Fibroblast of upper back skin (primary cell): ENCODE measurements at places on chromosomes 3 and 15.

DNA sequence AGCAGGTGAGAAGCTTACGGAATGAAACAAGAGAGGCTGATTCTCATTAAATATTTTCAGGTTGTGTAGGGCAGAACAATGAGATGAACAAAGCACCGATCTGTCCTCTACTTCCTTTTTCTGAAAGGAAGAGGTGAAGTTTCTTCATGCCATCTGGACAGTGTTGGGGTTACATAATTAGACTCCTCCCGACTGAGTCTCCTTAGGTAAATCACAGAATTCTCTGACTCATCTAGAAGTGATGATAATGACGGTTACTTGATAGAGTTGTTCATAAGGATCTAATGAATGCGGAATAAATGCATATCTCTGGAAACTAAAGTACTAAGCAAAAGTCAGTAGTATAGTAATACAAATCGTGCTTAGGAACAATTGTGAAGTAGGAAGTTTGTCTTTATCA is 21.2 kb downstream of the CRTC3 start:
- DNase-seq, result peak; percentile 43

DNA sequence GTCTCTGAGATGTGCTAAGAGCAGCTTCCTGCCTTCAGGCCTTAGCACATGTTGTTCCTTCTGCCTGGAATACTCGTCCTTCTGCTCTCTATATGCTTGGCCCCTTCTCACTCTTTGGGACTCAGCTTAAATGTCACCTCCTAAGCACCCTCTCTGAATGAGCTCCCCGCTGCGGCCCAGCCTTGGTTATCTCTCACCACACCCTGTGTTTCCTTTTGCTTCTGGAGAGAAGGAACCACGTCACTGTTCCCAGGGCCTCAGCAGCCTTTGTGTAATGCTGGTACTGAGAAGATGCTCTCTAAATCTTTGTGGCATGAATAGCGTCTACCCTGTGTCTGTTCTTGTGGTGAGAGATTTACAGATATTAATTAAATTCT is 2.2 kb downstream of the FAH start:
- no peak for DNase-seq

- no peak for DNase-seq
These were observed 17.7 kb upstream of the LAMP3 start for GRCh38 chr3:183180110-183180783.

DNA sequence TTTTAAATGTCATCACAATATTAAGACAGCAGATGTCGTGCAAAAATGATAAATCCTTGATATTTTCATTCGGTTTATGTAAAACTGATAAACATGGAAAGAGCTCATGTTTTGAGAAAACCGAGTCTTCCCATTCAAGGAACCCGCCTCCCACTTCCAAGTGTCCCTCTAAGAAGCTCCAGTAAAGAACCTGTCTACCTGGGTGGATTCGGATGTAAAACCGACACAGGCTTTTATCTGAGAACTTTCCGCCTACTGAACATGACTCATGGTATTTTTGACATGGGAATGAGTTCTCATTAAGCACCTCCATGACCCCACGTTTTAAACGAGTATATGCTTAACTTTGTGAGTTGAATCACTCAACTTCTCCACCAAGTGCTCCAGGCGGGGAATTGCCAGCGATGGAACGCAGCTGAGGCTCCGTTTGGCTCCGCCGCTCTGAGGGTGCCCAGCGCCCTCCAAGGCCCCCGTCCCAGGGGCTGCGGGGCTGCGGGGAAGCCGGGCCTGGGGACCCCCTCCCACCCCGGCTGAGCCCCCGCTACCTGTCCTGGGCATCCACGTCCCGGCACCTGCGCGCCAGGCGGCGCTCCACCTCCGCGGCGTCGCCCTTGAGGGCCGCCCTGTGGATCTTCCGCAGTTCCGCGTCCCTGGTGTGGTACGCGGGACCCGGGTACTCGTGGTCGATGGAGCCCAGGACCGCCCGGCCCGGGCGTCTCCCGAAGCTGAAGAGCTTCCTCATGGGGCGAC is 119.9 kb downstream of the LMLN start:
- no peak for DNase-seq

DNA sequence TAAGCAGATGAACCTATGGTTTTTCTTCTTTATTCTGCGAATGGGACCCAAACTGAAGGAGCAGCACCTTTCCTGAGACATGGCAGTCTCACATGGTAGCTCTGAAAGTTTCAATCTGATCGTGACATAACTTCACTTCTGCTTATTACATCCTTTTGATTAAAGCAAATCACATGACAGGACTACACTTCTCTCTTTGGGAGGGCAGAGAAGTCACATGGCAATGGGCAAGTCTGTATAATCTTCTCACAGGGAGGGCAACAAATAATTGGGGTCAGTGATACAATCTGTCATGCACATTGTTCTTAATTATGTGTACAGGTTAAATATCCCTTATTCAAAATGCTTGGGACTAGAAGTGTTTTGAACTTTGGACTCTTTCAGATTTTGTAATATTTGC is 21.6 kb downstream of the NCBP2 start:
- DNase-seq, result no peak

- no peak for DNase-seq
These were observed 490.2 kb downstream of the CNTN6 start for GRCh38 chr3:1583044-1583443.

GRCh38 chr3:107068980-107069379 is 308.3 kb upstream of the CCDC54 start:
- DNase-seq, result peak; percentile 97

DNA sequence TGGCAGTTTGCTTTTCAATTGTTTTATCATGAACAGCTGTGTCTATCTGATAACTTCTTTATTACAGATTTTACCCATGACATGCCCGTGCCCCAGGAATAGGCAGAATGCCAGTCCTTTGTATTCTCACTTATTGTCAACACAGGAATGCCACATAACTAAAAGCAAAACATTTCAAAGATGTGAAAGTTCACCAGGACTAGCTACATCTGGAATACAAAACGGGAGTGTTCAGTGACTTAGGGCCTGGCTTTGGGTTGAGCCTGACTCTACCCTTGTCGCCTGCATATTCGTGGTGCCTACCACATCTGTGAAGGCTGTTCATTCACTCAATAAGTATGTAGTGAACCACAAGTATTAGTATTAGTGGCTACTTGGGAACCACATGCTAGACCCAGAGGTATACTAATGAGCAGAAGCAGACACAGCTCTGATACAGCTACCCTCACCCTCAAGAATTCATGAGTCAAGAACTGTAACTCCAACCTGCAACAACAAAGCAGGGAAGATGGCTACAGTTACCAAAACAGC is 2.9 kb downstream of the TNFSF10 start:
- DNase-seq, result peak; percentile 91

GRCh38 chr15:101046826-101047225 is 127.7 kb downstream of the LRRK1 start:
- no peak for DNase-seq

DNA sequence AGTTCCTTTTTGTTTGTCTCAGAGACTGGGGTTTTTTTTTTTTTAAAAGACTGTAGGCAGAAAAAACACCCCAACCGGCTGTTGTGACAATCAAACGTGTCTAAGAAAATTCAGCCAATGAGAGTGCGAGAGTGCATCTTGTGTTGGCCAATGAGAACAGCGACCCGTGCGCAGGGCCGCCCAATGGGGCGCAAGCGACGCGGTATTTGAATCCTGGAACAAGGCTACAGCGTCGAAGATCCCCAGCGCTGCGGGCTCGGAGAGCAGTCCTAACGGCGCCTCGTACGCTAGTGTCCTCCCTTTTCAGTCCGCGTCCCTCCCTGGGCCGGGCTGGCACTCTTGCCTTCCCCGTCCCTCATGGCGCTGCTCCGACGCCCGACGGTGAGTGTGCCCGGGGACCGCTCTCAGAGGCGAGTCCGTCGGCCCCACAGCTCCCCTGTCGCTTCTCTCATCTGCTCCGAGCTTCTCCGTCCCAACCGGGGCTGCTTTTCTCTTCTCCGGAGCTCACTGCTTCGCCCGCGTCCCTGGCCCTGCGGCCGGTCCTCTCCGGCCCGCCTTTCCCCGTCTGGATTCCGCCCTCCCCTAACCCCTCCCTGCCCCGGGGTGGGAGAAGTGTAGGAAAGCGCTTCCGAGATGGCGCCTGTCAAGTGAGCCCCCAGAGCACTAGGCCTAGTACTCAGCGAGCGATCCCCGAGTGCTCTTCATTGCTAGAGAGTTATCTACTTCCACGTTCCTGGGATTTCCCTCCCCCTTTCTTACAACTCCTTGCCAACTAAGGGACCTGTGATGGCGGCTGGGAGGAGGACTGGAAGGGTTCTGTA is at the start of gene CCNB2:
TSS of gene CCNB2 (plus strand) at position 235 of the 821 bp plus-strand sequence. CDS start at position 358, 123 bp downstream.
- peak; percentile 91 for DNase-seq

- DNase-seq, result no peak
These were observed 2.0 kb downstream of the CCR5 start for GRCh38 chr3:46372492-46373359.

- no peak for DNase-seq
These were observed 113.2 kb upstream of the TJP1 start for GRCh38 chr15:29935296-29936004.

DNA sequence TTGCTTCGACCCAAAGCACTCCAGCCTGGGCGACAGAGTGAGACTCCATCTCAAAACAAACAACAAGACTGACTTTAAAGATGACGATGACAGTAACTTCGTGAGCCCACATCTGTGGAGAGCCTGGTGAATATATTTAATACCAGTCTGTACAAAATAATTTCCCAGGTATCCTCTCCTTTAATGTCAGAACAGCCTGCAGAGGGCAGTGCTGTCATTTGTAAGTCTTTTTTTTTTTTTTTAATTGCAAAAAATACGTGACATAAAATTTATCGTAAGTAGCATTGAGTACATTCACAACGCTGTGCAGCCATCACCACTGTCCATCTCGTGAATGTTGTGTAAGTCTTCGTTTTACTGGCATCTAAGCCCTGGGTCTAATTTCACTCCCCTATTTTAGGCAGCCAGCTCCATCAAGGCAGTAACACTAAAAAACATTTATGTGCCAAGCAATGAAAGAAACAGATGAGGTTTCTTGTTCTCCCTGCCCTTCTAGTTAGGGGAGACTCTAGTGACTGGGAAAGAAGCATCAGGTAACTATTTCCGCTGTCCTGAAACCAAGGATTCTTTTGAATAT is 1.4 kb downstream of the HTD2 start:
- peak; percentile 59 for DNase-seq

GRCh38 chr3:191557322-191557721 is 96.4 kb downstream of the PYDC2 start:
- peak; percentile 12 for DNase-seq

GRCh38 chr3:173902871-173903270 is 505.3 kb downstream of the NLGN1 start:
- peak; percentile 27 for DNase-seq

DNA sequence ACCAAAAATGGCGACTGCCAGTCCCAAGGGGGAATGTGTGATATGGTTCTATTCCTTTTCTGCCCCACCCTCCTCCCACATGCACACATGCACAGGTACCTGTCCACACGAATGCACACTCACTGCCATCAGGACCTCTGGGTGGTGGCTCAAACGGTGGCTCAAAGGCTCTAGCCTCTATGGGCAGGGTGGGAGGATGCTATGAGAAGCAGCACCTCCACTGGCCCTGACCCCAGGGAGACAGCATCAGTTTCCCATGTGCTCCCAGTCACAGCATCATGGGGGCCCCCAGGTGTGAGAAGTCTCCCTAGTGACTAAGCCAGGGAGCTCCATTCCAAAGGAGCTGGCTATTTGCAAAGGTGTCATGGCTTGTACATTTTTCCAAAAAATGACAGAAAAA is 15.9 kb downstream of the SEMA3G start:
- DNase-seq, result no peak

DNA sequence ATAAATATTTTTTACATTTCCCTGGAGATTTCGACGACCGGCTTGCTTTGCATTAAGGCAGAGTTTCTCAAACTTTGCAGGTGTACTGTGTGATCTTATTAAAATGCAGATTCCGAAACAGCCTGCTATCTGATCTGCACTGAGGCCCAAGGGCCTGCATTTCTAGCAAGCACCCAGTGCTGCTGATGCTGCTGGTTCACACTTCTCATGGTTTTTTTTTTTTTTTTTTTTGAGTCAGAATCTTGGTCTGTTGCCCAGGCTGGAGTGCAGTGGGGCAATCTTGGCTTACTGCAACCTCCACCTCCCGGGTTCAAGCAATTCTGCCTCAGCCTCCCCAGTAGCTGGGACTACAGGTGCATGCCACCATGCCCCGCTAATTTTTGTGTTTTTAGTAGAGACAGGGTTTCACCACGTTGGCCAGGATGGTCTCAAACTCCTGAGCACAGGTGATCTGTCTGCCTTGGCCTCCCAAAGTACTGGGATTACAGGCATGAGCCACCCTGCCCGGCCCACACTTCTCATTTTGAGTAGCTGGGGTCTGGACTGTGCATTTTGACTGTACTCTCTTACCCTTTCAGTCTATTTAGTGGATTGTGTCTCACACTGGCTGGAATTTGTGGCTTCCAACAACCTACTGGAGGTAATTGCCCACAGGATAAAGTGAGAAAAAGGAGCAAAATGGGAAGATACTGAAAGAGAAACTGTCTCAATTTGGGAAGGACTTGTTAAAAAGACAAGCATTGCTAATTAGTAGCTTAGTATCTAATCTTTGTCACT is 94.1 kb downstream of the ITPR1 start:
- DNase-seq, result no peak

- no peak for DNase-seq
These were observed 66.7 kb downstream of the PLD1 start for GRCh38 chr3:171743327-171744157.

GRCh38 chr3:127751782-127752181 is 70.5 kb downstream of the MGLL start:
- no peak for DNase-seq

DNA sequence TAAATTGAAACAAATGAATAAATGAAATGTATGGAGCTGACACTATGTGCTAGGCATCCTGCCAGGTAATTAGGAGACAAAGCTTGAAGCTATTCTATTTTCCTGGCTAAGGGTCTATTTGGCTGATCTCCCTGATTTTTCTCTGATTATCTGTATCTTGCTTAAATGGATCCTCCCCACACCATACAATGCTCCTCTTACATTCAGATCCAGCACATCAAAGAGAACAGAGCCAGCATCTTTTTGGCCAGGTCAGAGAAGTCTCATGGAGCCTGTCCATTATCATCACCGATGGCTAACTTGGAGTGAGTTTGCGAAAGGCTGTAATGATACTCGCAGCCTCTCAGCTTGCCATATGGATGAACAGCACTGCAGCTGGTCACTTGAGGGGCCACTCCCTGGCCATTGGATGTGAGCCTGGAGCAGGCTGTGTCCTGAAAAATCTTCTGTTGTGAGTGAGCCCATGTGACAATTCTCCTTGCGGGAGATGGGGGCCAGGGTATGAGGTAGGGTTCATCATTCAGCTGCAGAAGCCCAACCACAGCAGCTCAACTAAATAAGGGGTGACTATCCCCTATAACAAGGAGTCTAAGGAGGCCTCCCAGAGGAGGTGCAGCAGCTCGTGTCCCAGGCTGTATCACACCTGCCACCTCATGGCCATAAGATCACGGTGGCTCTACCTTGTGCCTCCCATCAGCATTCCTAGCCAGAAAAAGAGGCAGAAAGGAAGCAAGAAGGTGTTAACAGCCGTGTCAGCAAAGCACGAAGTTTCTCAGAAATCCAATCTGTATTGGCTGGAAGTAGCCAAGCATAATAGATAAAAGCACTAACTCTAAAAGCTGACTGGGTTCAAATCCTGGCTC is 69.3 kb upstream of the ST8SIA2 start:
- no peak for DNase-seq

GRCh38 chr15:70453766-70454165 is 309.6 kb downstream of the UACA start:
- no peak for DNase-seq

GRCh38 chr3:48129921-48130320 is 58.3 kb downstream of the CDC25A start:
- peak; percentile 14 for DNase-seq

- DNase-seq, result no peak
These were observed 2.2 kb upstream of the UROC1 start for GRCh38 chr3:126519506-126520455.

- DNase-seq, result no peak
These were observed 73.5 kb upstream of the XCR1 start for GRCh38 chr3:46100812-46101211.

- no peak for DNase-seq
These were observed 4.5 kb upstream of the CACNA1D start for GRCh38 chr3:53489787-53490458.
